ENCODE measurements at places on chromosomes 6 and 20.

DNA sequence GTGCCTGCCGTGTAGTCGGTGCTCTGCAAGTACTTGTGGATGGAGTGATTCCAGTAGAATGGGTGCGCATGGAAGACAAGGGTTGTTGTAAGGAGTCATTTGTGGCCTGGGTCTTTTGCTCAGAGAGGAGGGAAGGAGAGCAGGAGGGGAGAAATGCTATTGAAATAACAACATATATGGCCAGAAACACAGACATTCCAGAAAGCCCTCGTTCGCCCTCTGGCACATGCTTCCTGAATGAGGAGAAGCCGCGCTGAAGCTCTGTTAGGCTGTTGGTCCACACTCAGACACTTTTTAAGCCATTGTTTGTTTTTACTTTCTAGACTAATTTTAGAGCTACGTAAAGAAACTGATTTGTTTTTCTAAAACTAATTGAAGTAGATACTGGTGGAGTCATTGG lies 107.4 kb downstream of the RPP40 start:
- DNase-seq: no peak

GRCh38 chr6:4377603-4378002 lies 242.2 kb upstream of the ECI2 start:
- no peak for DNase-seq

GRCh38 chr20:61321481-61321880 lies 69.4 kb downstream of the CDH4 start:
- no peak for DNase-seq

DNA sequence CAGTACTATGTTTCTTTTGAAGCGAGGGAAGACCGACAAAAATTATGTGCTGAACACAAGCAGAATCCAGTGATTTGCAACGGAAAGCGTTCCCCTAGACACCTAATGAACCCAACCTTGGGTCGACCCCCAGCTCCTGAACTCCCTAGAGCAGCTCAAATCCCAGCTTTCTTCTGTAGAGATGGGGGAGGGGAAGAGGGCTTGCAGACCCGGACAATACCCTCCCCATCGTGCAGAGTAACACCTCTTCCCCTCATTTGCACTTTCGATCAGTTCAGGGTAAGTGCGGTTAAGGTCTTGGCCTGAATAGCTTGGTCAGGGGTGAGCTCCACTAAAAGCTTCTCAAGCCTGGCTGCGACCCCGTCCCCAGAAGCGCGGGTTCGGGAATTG lies 404 bp downstream of the CEP162 start:
- no peak for DNase-seq
